ENCODE measurements at places on chromosomes 7 and 10. TPM values are rescaled to one million over a fixed set of nuclear protein-coding genes. Genes with fewer than 3 reads are reported as not detected.

The ZNF786 gene
- 6.5 TPM for total RNA-seq

The ATOH7 gene
- not detected for total RNA-seq

The TEX36 gene
- not detected for total RNA-seq

The PTER gene
- total RNA-seq: 29.7 TPM

The ACSL5 gene
- total RNA-seq: 8.0 TPM

The ELN gene
- 69.1 TPM for total RNA-seq

The HKDC1 gene
- 2.9 TPM for total RNA-seq

The NPSR1 gene
- not detected for total RNA-seq

The ANKRD1 gene
- 27.7 TPM for total RNA-seq

The FAM200A gene
- total RNA-seq: 8.5 TPM

The FAM131B gene
- total RNA-seq: 1.2 TPM

The STEAP2 gene
- 9.8 TPM for total RNA-seq
